ENCODE measurements at places on chromosomes 7 and 10. TPM values are rescaled to one million over a fixed set of nuclear protein-coding genes. Genes with fewer than 3 reads are reported as not detected.

Gene NRG3
- not detected for total RNA-seq

Gene CYP3A7
- not detected for total RNA-seq

Gene SNX8
- total RNA-seq, result 20.5 TPM

Gene WNT16
- total RNA-seq, result not detected

DNA sequence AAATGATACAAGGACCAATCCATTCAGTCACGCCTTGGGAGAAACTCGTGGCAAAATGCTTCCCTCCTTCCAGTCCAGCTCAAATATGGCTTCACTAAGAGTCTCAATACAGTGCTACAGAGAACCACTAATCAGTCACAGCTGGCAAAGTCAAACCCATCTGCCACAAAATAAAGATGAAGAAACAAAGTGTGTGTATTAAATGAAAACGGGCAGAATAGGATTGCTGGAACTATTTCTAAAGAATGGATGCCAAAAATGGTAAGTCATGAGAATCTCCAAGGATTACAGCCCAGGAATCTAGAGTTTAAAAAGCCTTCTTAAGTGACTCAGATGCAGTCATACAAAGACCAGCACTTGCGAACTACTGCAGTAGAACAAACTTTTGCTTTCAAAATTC lies 61.9 kb downstream of the CACUL1 start:
- peak; percentile 25 for DNase-seq
- H3K27me3 ChIP-seq, result no peaks in the 10 kb centered on the region
- no peak overlapping the region for H3K27ac ChIP-seq
- 0 out of 2 replicates have a peak, but pooled peaks cover 6% of the 10 kb centered on the region for H3K4me1 ChIP-seq
- no peak overlapping the region for H3K4me3 ChIP-seq
- no peaks in the 10 kb centered on the region for H3K36me3 ChIP-seq

GRCh38 chr10:5828725-5829124 lies 15.5 kb upstream of the GDI2 start:
- no peak overlapping the region for H3K27ac ChIP-seq
- H3K36me3 ChIP-seq, result no peaks in the 10 kb centered on the region
- no peak overlapping the region for H3K4me3 ChIP-seq
- H3K4me1 ChIP-seq, result peaks cover 7% of the 10 kb centered on the region

Data from PC-3 (cell line).